ENCODE measurements at places on chromosomes 11 and 22.

DNA sequence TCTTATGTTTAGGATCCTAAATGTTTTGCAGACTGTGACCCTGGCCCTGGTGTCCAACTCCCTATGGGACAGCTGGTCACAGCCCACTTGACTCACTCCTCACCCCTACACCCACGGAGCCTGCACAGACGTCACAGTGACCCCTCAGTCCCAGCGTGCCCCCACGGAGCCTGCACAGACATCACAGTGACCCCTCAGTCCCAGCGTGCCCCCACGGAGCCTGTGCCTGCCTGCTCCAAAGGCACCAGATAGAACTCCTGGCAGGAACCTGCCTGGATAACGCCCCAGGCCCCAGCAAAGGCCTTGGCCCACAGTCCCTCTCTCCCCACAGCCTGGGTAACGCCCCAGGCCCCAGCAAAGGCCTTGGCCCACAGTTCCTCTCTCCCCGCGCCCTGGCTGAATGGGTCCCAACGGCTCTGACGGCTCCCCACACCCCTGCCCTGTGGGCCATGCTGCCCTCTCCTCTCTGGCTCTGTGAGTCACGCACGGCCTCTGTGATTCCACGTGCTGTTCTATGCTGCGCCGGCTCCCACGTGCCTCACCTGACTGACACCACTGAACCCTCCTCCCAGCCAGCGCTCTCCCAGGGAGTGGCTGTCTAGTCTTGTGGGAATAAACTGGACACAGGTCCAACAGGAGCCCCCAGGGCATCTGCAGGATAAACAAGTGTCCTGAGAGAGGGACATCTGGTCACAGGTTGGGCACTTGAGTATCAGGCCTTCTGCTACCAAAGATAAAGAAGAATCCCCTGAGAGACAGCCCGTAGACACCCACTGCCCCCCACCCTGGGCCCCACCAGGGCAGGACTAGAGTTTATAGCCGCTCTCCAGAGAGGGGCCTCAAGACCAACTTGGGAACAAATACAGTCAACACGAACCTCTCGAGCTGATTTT lies 250.3 kb downstream of the BRD1 start:
- DNase-seq, result no peak

- DNase-seq, result no peak
Measured at GRCh38 chr22:46399251-46400024, 63.9 kb downstream of the TRMU start.

DNA sequence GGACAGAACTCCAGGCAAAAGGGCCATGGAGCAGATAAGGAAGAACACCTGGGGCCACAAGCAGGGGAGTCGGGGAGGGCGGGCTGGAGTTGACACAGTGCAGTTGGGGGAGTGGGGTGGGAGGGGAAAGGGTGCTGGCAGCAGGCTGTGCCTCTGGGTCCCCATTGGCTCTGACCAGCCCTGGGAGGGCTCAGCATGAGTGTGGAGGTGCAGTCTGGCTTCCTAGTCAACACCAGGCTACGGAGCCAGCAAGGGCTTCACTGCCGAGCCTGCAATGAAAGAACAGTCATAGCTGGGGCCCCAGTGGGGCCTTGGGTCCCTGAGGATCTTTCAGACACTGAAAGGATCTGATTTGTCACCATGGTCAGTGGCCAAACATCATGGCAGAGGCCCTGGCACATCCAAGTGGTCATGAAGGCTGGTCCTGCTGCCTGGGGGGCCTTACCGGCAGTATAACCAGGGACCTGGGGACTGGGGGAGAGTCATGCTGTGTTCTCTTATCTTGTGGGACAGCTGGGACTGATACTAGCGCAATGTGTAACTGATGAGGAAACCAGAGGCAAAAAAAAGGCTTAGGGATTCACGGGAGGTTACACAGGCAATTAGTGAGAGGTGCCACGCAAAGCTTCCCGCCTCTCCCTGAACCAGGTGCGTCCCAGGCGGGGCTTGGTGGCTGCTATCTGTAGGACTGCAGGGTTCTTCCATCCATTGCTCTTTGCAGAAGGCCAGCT lies 11.6 kb downstream of the SLC37A2 start:
- no peak for DNase-seq

DNA sequence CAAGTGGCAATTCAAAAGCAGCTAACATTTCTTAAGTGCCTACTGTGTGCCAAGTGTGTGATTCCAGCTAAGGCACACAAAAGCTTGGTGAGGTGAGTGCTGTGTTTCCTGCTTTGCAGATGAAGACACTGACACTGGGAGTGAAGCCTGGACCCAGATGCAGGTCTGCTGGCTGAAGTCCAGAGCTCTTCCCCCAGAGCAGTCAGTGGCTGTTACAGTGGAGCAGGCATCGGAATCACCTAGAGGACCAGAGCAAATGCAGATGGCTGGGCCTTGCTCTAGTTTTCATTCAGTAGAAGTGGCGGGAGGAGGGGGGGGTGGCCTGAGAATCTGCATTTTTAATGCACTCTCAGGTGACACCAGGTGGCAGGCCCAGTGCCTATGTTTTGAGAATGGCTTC lies 342.3 kb downstream of the CADM1 start:
- no peak for DNase-seq

- peak; percentile 56 for DNase-seq
Measured at GRCh38 chr11:70608568-70609470, 210.5 kb downstream of the CTTN start.

DNA sequence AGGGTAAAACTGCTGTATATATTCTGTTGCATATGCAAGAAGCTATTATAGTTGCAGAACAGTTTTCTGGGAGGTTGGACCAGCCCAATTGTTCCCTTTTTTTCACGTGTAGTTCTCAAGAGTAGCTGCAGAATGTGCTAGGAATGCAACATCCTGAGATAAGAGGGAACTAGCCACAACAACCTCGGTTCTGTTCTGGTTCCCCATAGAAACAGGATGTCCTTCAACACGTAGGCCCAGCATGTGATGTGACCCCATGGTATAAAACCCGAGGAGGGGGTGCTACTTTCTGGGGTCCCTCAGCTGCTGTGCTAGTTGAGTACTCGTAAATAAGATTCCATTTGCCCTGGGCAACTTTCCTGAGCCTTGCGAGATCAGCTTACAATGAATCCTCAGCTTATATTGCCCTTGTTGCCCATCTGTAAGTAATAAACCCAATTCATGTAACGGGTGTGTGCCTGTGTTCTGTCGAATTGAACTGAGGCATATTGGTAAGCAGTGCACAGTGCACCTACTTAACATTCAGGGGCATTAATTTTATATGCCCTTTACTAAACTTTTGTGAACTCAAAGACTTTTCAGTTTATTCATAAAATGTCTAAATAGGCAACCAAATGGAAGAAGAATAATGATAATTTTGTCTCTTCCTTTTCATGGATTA lies 23.0 kb upstream of the TRAF6 start:
- DNase-seq, result no peak

DNA sequence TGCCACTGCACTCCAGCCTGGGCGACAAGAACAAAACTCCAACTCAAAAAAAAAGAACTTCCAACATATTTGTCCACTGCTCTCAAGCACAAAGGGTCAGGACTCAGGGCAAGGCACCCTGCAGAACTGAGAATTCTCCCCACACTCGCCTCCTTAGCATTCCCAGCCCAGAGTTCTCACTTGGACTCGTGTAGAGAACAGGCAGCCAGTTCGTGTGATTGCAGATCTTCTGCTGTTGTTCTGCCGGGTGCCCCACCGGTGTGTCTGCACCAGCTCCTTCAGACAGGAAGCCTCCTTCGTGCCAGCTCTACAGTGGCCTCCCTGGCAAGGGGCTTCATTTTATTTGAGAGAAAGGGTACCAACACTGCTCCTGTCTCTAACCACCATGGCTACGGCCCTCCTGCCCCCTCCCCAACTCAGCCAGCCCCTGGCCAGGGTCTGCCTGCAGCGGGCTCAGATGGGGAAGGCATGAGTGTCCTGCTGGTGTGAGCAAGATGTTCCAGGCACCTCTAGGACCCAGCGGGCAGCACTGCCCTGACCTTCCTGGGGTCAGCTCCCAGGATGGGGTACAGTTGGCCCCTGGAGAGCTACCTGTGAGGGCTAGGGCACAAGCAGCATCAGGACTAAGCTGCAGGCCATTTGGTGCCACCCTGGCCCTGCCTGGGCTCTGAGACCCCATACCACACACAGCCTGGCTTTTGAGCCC lies 19.5 kb upstream of the SCGB1A1 start:
- peak; percentile 46 for DNase-seq

GRCh38 chr11:119172513-119172912 lies 4.0 kb downstream of the NLRX1 start:
- no peak for DNase-seq

DNA sequence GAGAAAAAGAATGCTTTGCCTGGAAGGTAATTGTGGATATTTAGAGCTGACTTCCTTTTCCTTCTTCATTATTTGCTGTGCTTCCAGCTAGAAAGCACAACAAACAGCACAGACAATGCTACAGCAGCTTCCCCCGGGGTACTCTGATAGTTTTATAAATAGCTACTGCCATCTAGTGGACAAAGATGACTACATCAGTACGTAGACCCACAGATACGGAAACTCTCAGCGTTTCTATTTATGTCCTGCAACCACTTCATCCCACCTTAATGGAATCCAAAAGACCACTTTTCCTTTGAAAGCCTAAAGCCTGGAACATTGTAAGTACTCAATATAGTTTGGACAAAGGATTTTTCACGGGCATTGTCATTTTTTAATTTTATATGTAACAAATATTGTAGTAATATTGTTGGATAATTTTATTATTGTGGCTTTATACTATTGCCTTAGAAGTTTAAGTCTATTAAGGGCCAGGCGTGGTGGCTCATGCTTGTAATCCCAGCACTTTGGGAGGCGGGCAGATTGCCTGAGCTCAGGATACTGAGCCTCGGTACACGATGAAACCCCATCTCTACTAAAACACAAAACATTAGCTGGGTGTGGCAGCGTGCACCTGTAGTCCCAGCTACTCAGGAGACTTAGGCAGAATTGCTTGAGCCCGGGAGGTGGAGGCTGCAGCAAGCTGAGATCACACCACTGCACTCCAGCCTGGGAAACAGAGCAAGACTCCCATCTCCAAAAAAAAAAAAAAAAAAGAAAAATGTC lies 7.5 kb downstream of the HSPA8 start:
- peak; percentile 89 for DNase-seq

GRCh38 chr22:27489178-27489675 lies 312.3 kb downstream of the MN1 start:
- DNase-seq, result peak; percentile 81

- DNase-seq, result no peak
Measured at GRCh38 chr11:10243896-10244575, 50.0 kb downstream of the SBF2 start.

DNA sequence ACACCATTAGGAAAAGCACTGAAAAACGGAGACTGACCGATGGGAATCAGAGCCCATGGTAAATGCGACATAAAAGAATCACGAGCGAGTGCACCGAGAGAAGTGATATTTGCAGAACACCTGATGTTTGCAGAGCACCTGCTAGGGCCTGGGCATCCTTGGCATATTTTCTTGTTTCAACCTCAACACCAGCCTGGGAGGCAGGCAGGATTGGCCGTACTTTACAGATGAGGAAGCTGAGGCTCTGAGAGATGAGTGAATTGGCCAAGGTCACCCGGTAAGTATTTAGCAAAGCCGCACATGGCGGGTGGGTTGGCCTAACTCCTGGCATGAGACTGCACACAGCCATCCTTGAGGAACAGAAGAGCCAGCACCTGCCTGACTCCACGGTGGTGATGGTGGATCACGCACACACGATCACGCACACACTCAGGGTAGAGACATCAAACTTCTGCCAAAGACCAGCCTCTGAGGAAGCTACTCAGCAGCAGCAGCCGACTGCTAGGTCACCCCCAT lies 21.6 kb upstream of the CHADL start:
- DNase-seq, result no peak

DNA sequence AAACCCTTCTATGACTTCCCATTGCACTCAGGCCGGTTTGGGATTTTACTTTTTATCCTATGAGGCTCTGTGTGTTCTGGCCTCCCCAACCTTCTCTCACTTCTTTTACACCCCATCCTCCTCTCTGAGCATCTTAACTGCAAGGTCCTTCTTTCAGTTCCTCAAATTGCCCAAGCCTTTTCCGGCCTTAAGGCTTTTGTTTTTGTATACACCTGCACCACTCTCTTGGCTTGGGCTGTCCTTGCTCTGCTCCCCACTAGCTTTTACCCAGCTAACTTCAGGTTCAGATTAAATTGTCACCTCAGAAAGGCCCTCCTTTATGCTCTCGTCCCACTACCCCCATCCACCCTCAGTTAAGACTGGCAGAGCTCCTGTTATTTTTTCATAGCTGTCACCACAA lies 55.5 kb downstream of the FAM83F start:
- no peak for DNase-seq

DNA sequence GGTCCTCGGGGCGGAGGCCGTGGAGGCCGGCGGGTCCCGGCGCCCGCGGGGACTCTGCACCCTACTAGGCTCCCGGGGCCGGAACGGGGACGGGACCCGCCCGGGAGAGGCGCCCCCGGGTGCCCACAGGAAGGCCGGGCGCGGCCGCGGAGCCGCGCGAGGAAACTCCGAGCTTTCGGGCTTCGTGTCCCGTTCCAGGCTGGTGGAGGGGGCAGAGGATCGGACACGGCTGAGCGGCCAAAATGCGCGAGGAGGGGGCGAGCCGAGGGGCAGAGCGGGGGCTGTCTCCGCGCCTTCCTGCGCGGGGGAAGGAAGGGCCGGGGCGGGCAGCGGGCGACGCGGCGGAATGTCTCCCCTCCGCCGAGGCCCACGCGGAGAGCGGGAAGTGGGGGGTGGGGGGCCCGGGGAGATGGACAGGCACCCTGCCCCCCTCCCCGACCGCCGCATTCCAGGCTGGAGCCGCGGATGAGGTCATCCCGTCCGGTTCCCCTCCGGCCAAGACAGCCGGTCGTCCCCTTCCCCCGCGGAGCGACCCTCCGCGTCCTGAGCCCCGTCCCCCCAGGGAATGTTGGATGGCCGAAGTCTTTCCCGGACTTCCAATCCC lies 430 bp downstream of the CDC42EP1 start:
- peak; percentile 67 for DNase-seq

DNA sequence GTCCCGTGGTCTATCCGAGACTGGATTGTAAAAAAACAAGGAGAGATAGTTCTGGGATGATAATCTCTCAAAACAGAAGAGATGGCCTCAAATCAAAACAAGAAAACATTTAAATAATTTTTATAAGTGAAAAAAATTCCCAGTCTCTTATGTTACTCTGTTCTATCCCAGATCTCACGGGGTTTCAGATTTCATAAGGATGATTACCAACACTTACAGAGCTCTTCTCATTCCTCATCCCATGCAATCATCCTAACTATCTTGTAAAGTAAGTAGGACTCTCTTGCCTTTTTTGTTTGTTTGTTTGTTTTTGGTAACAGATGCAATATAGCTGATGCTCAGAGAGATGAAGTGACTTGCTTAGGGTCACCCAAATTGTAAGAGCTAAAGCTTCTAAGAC lies 20.0 kb upstream of the ZBTB16 start:
- no peak for DNase-seq

- DNase-seq, result no peak
Measured at GRCh38 chr11:100739666-100740065, 52.6 kb downstream of the ARHGAP42 start.

DNA sequence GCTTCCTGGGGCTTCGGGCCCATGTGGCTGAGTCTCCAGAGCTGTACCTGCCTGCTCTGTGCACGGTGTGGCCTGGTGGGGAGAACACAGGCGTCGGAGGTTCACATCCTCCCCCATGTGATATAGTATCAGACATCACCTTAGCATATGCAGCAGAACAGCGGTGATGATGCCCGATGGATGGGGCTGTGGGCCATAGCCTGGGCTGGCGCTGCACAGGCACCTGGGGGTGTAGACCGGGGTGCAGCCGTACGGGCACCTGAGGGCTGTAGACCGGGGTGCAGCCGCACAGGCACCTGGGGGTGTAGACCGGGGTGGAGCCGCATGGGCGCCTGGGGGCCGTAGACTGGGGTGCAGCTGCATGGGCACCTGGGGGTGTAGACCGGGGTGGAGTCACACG lies 29.2 kb downstream of the NADSYN1 start:
- DNase-seq, result no peak

- no peak for DNase-seq
Measured at GRCh38 chr11:117366248-117366647, 38.6 kb downstream of the CEP164 start.
